Colonic mucosa (tissue), 4 donors: ENCODE measurements at places on chromosomes 3 and 15. TPM values are rescaled to one million over a fixed set of nuclear protein-coding genes. Genes with fewer than 3 reads are reported as not detected.
A peak's percentile ranks its signal among the peaks of the same experiment; 100 is the strongest.

Gene SCN5A
- total RNA-seq: 0.32 TPM

Gene TPRG1
- 1.1 TPM for total RNA-seq

- DNase-seq: no peak
Measured at GRCh38 chr15:71607383-71607782, 203.0 kb upstream of the NR2E3 start.

DNA sequence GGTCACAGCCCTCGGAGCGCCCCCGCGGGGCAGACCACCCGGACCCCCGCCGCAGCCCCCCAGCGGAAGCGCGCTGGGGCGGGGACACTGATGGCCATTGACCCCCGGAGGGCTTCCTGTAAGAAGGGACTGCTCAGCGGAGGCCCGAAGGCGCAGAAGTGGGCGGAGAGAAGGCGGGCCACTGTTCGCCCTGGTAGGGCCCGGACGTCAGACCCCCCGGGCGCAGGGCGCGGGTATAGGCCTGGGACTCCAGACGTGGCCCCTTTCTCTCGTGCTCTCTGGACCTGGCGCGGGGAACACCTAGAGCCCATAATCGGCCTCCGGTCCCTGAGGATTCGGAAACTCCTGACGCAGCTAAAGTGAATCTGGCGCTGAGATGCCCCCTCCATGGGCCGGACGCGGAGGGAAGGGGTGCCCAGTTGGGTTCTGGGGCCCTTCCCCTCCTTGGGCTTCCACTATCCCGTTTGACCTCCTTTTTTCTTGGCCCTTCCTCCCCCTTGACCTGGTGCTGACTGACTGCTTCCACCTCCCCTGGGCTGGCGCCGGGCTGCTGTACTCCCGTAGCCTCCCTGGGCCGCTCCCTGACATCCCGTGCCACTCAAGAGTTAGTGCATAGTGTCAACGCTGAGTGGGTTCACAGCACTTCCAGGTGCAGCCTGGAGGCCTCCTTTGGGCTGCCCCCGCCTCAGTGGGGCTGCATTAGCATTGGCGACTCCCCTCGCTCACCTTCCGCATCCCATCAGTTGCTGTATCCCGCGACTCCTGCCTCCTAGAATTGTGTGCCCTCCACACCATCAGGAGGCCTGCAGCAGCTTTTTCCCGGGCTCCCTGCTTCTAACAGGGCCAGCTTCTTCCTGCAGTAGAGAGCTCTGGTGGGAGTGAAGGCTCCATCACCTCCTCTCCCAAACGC is 694 bp downstream of the ABTB1 start:
- DNase-seq: peak; percentile 64

- no peak for DNase-seq
Measured at GRCh38 chr15:26087881-26088280, 224.8 kb upstream of the ATP10A start.

Gene STAC
- 0.42 TPM for total RNA-seq

Gene PCYT1A
- total RNA-seq: 56.1 TPM

DNA sequence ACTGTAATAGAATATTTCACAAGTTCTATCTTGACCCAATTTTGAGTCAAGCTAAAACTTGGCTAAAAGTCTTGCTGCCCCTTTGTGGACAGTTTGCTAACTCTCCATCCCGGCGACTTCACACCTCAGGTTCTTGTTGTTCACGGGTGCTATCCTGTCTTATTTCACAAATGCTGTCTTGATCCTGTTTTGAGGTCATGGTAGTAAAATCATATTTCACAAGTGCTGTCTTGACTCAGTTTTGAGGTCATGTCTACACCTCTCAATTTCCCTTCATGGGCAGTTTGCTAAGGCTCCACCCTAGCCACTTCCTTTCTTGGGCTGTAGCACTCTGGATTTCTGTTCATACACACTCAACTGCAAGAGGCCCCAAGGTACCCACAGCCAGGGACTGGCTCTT is 45.0 kb upstream of the GK5 start:
- no peak for DNase-seq

DNA sequence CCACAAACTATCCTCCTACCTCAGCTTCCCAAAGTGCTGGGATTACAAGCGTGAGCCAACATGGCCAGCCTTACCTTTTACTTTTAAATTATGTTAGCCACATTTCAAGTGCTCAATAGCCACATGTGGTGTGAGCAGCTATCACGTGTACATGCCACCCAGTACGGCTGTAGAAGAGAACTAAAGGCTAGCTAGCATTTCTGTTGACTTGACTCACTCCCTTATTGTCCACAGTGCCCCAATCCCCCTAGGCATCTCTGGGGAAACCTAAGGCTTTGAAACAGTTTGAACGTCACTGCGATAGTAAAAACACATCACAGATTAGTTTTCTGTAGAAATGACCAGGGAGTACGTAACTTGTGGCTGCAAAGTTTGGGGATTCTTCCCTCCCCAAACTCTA is 12.0 kb downstream of the C15orf40 start:
- DNase-seq: no peak

DNA sequence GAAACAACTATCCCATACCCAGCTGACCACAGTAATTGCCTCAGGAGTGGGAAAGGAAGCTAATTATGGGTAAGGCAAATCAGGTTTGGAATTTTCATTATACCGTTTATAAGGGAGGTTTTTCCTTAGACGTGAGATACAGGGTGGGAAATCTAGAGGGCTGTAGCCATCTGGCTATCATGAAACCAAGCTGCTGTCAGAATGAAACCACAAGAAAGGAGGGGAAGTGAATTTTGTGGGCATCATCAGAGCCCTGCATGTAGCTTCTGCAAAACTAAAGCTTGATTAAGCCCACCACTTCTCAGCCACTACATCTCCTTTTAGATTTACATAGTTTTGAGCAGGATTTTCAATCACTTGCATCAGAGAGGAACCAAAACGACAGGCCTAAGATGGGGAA is 893.5 kb downstream of the TUSC7 start:
- DNase-seq: no peak

Gene LRTM1
- not detected for total RNA-seq

Gene ACTRT3
- 1.2 TPM for total RNA-seq

Gene FGF12
- 0.48 TPM for total RNA-seq

DNA sequence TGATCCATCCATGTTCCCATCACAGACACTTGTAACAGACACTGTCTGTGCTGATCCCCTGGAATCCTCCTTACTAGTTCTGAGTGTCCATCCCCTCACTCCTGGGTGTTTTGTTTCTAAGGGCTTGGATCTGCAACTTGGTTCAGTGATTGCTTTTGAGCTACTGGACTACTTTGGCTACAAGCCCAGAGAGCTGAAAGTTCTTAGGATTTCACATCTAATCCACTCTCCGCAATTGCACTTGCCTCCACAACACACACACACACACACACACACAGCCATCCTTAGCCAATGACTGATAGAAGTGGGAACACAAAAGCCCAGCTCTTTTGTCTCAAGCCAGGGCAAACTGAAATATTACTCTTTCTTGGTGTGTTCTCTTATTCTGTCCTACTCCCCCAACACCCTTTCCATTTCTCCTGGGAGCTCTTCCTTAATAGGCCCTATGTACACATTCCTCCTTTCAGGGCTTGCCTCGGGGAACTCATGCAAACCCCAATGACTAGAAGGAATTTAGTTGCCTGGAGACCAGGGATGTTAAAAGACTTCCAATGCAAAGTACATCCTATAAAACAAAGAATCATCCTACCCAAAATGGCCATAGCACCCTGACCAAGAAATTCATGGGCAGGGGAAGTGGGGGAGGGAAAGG is 206.1 kb upstream of the UBE2E2 start:
- no peak for DNase-seq

DNA sequence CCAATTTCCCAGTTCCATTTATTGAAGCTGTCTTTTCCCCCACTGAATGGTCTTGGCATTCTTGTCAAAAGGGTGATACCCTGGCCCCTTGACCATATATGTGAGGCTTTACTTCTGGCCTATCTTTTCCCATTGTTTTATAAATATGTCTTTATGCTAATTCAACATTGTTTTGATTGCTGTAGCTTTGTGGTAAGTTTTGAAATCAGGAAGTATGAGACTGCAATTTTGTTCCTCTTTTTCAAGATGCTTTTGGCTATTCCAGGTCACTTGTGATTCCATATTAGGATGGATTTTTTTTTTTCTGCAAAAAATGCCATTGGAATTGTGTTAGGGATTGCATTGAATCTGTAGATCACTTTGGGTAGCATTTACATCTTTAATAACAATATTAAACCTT is 141.2 kb upstream of the MANF start:
- no peak for DNase-seq

DNA sequence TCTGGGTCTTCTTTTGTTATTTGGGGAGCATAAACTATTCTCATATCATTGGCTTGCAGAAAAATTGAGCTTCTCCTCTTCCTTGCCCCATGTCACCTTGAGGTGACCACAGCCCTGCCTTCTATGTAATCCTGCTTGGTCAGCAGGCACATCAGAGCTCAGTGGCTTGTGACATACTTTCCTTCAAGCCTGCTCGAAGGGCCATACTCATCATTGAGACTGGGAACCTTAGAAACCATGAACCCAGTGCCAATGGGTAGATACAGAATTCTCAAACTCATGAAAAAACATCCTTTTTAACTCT is 3.7 kb upstream of the CCR2 start:
- DNase-seq: no peak

GRCh38 chr15:78621810-78622402 is 1.1 kb upstream of the CHRNA3 start:
- no peak for DNase-seq

- no peak for DNase-seq
Measured at GRCh38 chr3:120763601-120764000, 21.1 kb downstream of the GTF2E1 start.
